ENCODE measurements at places on chromosomes 5 and 9. TPM values are rescaled to one million over a fixed set of nuclear protein-coding genes. Genes with fewer than 3 reads are reported as not detected.

Gene ARHGEF37
- total RNA-seq, result 0.07 TPM

Gene EPB41L4B
- total RNA-seq, result 0.16 TPM

- no peak for DNase-seq
- H3K27ac ChIP-seq, result peak overlapping the region; percentile 94
- H3K36me3 ChIP-seq, result no peaks in the 10 kb centered on the region
- H3K4me1 ChIP-seq, result peaks cover 24% of the 10 kb centered on the region
- H3K27me3 ChIP-seq, result peaks cover 3% of the 10 kb centered on the region
These were observed 1.0 kb upstream of the PANK3 start for GRCh38 chr5:168580227-168580508.

- H3K27ac ChIP-seq, result no peak overlapping the region
- DNase-seq, result no peak
- H3K4me1 ChIP-seq, result no peaks in the 10 kb centered on the region
- H3K27me3 ChIP-seq, result no peaks in the 10 kb centered on the region
- no peak overlapping the region for H3K4me3 ChIP-seq
These were observed 28.4 kb upstream of the ITGA1 start for GRCh38 chr5:52759331-52759730.

Gene OGN
- 0.23 TPM for total RNA-seq

Gene CEL
- total RNA-seq, result 8.3 TPM

Gene EPB41L4A
- 2.5 TPM for total RNA-seq

GRCh38 chr9:77028478-77028877, 9.0 kb downstream of the FOXB2 start:
- H3K27me3 ChIP-seq, result peaks cover 30% of the 10 kb centered on the region
- no peaks in the 10 kb centered on the region for H3K4me1 ChIP-seq
- DNase-seq, result no peak
- no peak overlapping the region for H3K27ac ChIP-seq

- DNase-seq, result no peak
- no peak overlapping the region for H3K4me3 ChIP-seq
- H3K36me3 ChIP-seq, result no peaks in the 10 kb centered on the region
- no peaks in the 10 kb centered on the region for H3K27me3 ChIP-seq
These were observed 178.7 kb upstream of the SGCD start for GRCh38 chr5:156148301-156148700.

- peaks cover 5% of the 10 kb centered on the region for H3K4me1 ChIP-seq
- no peak overlapping the region for H3K4me3 ChIP-seq
- H3K27me3 ChIP-seq, result no peaks in the 10 kb centered on the region
- no peak for DNase-seq
- no peaks in the 10 kb centered on the region for H3K36me3 ChIP-seq
These were observed 332.8 kb downstream of the MLLT3 start for GRCh38 chr9:20289423-20290010.

Gene SLC6A3
- total RNA-seq, result not detected

GRCh38 chr5:170339780-170340167, 42.2 kb upstream of the LCP2 start:
- H3K27me3 ChIP-seq, result no peaks in the 10 kb centered on the region
- H3K27ac ChIP-seq, result no peak overlapping the region
- no peaks in the 10 kb centered on the region for H3K36me3 ChIP-seq
- no peak overlapping the region for H3K4me3 ChIP-seq
- peaks cover 36% of the 10 kb centered on the region for H3K4me1 ChIP-seq
- no peak for DNase-seq

DNA sequence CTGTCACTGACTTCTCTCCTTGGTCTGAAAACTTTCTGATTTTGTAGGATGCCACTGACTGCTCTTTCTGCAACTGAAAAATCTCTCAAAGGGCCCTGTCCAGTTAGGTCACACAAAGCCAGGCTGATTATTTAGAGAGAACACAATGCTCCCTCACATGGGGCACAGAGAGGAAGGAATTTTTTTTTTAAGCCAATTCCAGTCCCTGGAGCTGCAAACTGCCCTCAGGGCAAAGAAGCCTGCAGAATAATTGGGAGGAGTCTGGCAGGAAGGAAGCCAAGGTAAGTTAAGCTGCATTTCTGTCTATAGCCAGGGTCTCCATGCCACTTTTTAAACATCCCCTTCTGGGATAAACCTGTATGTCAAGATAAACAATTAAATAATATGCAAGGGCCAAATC, 305.5 kb downstream of the ZSWIM6 start:
- H3K27ac ChIP-seq, result no peak overlapping the region
- no peaks in the 10 kb centered on the region for H3K4me1 ChIP-seq
- H3K4me3 ChIP-seq, result no peak overlapping the region
- no peaks in the 10 kb centered on the region for H3K27me3 ChIP-seq
- no peaks in the 10 kb centered on the region for H3K36me3 ChIP-seq
- DNase-seq, result no peak

Gene PCDHA1
- total RNA-seq, result not detected

Gene LYSMD3
- 21.5 TPM for total RNA-seq

DNA sequence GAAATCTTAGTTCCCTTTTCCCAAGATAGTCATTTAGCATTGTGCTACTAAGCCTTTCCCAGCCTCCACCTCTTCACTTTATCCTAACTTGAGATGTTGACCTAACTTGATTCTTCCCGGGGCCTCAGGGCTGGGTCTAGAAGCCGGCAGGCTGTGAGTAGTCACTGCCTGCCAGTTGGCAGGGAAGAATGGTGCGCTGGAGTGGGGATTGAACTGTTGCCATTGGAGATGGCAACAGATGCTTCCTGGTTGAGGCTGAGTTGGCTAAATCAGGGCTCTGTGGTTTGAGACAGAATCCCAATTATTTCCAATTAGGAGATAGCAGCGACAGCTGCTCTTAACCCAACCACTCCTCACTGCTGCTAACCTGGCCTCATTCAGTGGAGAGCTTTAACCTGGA, 343.1 kb downstream of the BRINP1 start:
- H3K4me3 ChIP-seq, result no peak overlapping the region
- DNase-seq, result no peak
- no peak overlapping the region for H3K27ac ChIP-seq
- H3K36me3 ChIP-seq, result no peaks in the 10 kb centered on the region
- H3K4me1 ChIP-seq, result no peaks in the 10 kb centered on the region

GRCh38 chr5:75509546-75509945, 1.9 kb downstream of the CERT1 start:
- H3K4me3 ChIP-seq, result no peak overlapping the region
- no peaks in the 10 kb centered on the region for H3K27me3 ChIP-seq
- H3K36me3 ChIP-seq, result no peaks in the 10 kb centered on the region
- no peak overlapping the region for H3K27ac ChIP-seq
- H3K4me1 ChIP-seq, result peaks cover 24% of the 10 kb centered on the region

- H3K27me3 ChIP-seq, result no peaks in the 10 kb centered on the region
- H3K27ac ChIP-seq, result no peak overlapping the region
- H3K36me3 ChIP-seq, result peaks cover 10% of the 10 kb centered on the region
- DNase-seq, result no peak
- no peak overlapping the region for H3K4me3 ChIP-seq
These were observed 10.0 kb downstream of the MTAP start for GRCh38 chr9:21812415-21812814.

Gene FOXD4L4
- not detected for total RNA-seq

Gene CER1
- total RNA-seq, result not detected

DNA sequence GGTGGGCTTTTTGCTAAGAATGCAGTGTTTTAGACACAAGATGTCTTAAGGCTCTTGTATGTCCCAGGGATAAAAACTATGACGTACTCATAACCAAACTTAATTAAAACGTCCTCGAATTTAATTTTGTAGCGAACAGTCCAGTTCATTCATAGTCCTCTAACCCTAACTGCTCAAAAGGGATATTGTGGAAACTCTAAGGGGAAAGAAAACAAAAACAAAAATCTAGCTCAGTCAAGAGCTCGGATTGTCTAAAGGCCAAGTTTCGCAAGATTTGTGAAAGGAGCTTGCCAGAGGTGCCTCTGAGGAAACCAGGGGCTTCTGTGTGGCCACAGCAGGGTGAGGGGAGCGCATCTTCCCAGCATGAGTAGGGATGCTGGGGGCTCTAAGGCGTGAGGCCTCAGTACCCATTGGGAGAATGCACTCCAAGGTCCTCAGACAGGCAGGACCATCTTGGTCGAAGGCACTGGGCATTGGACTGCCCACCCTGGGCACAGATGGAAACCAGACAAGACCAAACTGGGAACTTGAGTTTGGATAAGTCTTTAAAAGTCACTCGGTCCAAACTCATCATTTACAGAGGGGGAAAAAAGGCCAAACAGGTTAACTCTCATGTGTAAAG, 71.8 kb downstream of the PRRT1B start:
- no peaks in the 10 kb centered on the region for H3K27me3 ChIP-seq
- peaks cover 24% of the 10 kb centered on the region for H3K4me1 ChIP-seq
- DNase-seq, result no peak
- H3K27ac ChIP-seq, result no peak overlapping the region
- no peak overlapping the region for H3K4me3 ChIP-seq

GRCh38 chr5:88940713-88941112, 57.7 kb upstream of the MEF2C start:
- no peak for DNase-seq
- no peaks in the 10 kb centered on the region for H3K4me1 ChIP-seq
- H3K4me3 ChIP-seq, result no peak overlapping the region
- no peak overlapping the region for H3K27ac ChIP-seq
- H3K27me3 ChIP-seq, result no peaks in the 10 kb centered on the region

- H3K36me3 ChIP-seq, result no peaks in the 10 kb centered on the region
- H3K4me3 ChIP-seq, result no peak overlapping the region
- H3K27me3 ChIP-seq, result no peaks in the 10 kb centered on the region
- no peak for DNase-seq
- no peaks in the 10 kb centered on the region for H3K4me1 ChIP-seq
These were observed 37.8 kb downstream of the MEF2C start for GRCh38 chr5:88845081-88845697.

GRCh38 chr9:3732077-3733038, 206.6 kb upstream of the RFX3 start:
- no peaks in the 10 kb centered on the region for H3K4me1 ChIP-seq
- no peaks in the 10 kb centered on the region for H3K36me3 ChIP-seq
- no peak overlapping the region for H3K27ac ChIP-seq
- no peak overlapping the region for H3K4me3 ChIP-seq
- peak; percentile 8 for DNase-seq

DNA sequence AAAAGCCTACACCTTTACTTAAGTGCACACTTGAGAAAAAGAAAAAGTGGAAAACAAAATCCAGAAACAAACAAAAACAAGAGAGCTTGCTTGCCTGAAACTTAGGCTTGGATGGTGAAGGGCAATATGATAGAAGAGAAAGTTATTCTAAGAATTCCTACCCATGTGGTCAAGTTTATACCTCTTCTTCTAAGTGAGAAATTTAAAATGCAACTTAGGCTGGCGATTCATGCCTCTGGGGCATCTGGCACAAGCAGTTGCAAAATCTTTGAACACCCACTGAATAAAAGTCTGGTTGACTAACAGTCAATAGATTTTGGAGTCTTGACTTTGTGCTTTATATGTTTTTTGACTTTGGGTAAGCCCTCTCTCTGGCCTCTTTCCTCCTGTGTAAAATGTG, 239.6 kb downstream of the KDM4C start:
- peaks cover 43% of the 10 kb centered on the region for H3K36me3 ChIP-seq
- no peaks in the 10 kb centered on the region for H3K4me1 ChIP-seq
- H3K27me3 ChIP-seq, result no peaks in the 10 kb centered on the region
- H3K27ac ChIP-seq, result no peak overlapping the region
- no peak for DNase-seq
- no peak overlapping the region for H3K4me3 ChIP-seq

GRCh38 chr9:81237565-81238231, 451.6 kb downstream of the TLE1 start:
- no peak for DNase-seq
- no peak overlapping the region for H3K27ac ChIP-seq
- no peaks in the 10 kb centered on the region for H3K27me3 ChIP-seq
- no peak overlapping the region for H3K4me3 ChIP-seq
- no peaks in the 10 kb centered on the region for H3K4me1 ChIP-seq
- H3K36me3 ChIP-seq, result no peaks in the 10 kb centered on the region

DNA sequence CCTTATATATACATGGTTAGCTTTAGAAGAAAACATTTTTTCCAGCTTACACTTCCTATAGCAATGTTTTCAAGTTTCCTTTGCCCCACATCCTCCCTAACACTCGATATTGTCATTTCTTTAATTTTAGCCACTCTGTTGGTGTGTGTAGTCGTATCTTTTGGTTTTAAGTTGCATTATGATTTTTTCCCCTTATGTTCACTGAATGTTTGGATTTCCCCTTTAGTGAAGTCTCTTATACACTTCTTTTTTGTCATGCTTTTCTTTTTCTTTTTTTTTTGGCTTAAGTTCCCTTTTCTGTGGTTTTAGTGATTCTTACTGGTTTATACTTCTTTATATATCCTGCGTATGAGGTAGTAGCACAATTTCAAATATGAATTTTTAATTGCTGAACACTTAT, 58.8 kb downstream of the KDM4C start:
- no peak for DNase-seq
- H3K36me3 ChIP-seq, result peaks cover 22% of the 10 kb centered on the region
- H3K4me1 ChIP-seq, result peaks cover 2% of the 10 kb centered on the region

GRCh38 chr9:69829484-69829883, 8.9 kb downstream of the CFAP95 start:
- H3K27ac ChIP-seq, result no peak overlapping the region
- peak overlapping the region; percentile 42 for H3K4me3 ChIP-seq
- H3K4me1 ChIP-seq, result peaks cover 10% of the 10 kb centered on the region
- no peaks in the 10 kb centered on the region for H3K27me3 ChIP-seq
- H3K36me3 ChIP-seq, result no peaks in the 10 kb centered on the region
- DNase-seq, result no peak

GRCh38 chr5:31197183-31197582, 3.7 kb downstream of the CDH6 start:
- no peaks in the 10 kb centered on the region for H3K36me3 ChIP-seq
- DNase-seq, result no peak
- no peak overlapping the region for H3K4me3 ChIP-seq
- H3K4me1 ChIP-seq, result no peaks in the 10 kb centered on the region
- no peak overlapping the region for H3K27ac ChIP-seq

Gene C5
- total RNA-seq, result 1.8 TPM
